ENCODE measurements at places on chromosomes 2 and 18.
A peak's percentile ranks its signal among the peaks of the same experiment; 100 is the strongest.

DNA sequence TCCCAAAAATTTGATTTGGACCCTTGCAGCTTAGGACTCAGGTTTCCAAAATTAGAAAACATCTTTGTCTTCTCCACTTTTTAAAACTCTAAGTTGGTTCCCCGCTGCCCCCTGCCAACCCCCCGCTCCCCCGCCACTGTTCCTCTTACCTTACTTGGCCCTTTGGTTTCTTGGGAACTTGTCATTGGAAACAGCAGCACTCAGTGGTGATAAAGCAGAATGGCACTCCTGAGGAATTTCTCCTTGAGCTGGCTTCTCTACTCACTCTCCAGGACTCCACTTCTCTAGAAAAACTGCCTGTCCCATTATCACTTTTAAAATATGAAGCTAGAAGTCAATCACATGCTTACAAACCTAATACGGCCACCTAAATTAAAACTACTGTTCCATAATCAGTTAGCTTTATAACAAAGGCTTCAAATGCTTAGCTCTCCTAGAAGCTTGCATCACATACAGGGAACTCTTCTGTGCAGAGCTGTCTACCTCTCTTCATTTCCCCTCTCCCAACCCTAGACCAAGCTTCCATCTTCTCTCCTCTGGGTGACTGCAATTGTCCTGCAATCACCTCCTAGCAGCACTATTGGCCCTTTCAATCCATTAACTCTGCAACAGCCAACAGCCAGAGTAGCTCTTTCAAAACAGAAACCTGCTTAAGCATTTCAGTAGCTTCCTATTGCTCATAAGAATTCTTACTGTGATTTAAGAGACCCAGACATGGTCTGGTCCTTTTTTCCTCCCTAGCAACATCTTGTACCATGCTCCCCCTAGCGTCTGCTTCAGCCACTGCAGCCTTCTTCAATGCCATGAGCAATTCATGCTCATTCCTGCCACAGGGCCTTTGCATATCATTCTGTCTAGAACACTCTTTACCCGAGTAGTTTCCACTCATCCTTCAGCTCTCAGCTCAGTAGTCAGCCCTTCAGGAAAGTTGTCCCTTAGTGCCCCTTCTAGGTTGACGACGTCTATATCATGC, 15.2 kb upstream of the PLEKHM3 start:
- peak; percentile 72 for DNase-seq

GRCh38 chr18:38198956-38199355, 633.4 kb upstream of the CELF4 start:
- DNase-seq = no peak

DNA sequence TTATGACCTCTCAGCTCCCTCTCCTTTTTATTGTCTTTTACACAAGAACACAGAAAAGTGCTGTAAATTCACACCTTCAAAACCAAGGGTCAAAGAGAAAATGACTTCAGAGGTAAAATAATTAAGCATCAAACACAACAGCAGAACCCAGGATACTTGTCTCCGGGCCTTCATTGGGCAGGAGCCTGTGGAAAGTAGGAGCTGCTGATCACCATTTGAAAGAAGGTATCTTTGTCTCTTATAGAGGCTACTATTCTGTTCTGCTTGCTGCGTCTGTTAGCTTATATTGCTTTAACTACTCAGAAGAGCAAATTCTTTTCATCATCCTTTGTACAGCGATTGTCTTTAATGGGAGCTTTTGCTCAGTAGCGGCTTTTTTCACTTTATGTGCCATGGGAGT, 261.1 kb downstream of the PTGR3 start:
- DNase-seq = no peak

GRCh38 chr2:38419499-38419898, 42.4 kb upstream of the ATL2 start:
- DNase-seq = no peak

GRCh38 chr18:46660957-46661749, 4.1 kb upstream of the LOXHD1 start:
- DNase-seq = peak; percentile 10

DNA sequence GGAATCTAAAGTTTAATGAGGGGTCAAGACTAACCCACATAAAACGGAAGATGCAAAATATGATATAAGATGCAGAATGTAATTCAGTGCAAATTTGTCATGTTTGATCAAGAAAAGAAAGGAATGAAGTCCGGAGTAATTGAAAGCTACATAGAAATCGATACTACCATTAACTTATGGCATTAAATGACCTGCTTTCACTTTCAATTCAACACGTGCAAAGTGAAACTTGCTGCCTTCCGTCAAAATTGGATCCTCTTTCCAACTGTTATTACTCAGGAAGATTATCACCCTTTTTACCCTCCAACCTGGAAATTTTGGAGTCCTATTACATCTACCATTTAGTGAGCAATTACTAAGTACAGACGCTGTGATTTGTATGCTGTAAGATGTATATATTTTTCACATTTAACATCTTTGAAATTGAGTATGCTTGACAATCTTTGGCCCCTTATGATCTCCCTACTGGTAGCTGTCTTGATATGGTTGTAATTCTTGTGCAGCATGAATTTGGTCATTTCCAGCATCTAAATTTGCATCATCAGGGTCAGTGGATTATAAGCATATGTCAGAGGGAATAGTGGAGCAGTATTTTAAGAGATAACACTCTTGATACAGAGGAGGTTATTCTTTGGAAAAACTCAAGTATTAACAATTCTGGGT, 18.6 kb downstream of the UNC80 start:
- DNase-seq = no peak

- peak; percentile 58 for DNase-seq
Observed at GRCh38 chr18:38695559-38696280, 1130.1 kb upstream of the CELF4 start.

- DNase-seq = no peak
Observed at GRCh38 chr18:29307231-29307630, 1130.3 kb upstream of the CDH2 start.

GRCh38 chr2:101574622-101575021, 99.7 kb upstream of the RFX8 start:
- no peak for DNase-seq

- DNase-seq = no peak
Observed at GRCh38 chr2:113070606-113070975, 2.8 kb downstream of the IL1F10 start.

- DNase-seq = no peak
Observed at GRCh38 chr2:3171564-3172264, 205.9 kb downstream of the EIPR1 start.

- DNase-seq = no peak
Observed at GRCh38 chr2:236819275-236820002, 249.8 kb downstream of the ACKR3 start.

DNA sequence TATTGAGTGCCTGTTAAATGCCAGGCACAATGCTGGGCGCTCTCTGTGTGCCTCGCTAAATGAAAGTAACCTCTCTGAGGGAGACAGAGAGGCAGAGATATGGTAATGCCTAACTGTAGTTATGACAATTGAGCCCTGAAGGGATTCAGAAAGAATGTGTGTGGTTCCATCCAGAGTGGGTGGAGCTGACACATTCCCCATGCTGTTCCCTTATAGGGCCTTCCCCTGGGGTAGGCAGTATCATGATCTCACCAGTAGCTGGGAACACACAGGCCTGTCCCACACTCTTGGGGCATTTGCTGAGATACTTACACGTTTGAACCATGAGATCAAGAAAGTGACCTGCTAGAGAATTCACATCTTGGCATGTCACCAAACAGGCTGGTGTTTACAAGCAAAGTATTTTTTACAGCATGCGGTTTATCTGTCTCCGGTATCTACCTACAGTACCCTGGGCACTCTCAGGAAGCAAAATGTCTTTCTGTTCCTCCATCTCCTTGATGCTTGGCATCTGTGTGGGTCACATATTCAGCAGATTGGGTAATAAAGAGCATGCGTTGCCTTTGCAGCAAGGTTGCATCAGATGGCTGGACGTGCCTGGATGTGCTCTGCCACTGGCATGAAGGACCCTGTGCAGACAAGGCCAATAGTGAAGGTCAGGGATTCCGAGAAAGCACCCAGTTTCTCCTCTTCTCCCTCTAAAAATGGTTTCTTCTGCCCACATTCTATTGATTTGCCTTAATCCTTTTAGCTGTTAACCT, 9.4 kb downstream of the CTIF start:
- peak; percentile 91 for DNase-seq

GRCh38 chr2:219810895-219811294, 183.5 kb downstream of the SLC4A3 start:
- no peak for DNase-seq

DNA sequence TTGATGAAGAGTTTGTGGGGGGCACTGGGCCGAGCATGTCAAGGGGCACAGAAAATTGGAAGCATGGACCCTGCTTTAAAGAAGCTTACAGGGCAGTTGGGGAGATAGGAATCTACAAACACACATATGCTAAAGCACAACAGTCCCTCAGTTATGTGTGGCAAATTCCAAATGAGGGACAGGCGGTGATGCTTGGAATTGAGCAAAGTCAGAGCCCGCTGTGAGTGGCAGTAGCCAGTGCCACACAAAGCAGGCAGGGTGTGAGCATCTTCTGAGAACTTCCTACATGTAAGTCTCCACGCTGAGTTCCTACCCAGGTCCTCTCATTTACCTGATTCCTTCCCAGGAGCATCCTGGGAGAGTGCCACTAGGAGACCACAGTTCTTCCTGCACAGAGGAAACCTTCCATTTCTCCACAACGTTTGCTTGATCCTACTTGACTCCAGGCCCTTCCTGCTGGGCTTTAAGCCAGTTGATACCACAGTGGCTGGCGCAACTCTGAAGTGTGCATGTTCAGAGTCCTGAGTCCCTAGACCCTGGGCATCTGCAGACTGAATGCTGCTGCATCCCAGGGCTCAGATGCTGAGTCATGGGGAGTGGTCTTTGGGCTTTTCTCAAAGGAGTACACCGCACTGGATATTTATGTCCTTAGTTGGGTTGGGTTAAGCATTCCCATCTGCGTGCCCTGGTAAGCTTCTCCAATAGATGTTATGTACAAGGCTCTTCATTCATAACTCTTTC, 287.3 kb upstream of the REV1 start:
- DNase-seq = peak; percentile 51

DNA sequence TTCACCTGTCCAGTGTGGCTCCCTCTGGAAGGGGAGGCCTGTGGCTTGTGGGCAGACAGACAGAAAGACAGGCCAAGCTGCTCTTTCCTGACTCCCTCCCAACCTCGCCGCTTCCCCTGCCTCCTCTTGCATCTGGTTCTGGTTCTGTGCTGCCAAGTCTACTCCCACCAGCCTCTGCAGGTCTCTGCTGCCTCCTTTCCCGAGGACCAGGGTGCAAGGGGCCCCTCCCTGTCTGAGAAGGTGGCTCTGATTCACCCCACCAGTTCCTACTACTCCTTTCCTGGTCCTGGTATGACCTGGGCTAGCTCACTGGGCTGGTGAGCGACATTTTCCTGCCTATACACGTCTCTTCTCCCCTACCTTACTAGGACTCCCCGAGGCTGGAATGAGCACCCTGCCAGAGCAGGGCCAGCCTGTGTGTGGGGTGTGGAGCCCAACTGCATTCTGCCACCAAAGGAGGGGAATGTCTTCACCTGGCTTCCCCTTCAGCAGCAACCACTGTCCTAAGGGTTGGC, 238.5 kb downstream of the CELF4 start:
- DNase-seq = no peak

- DNase-seq = no peak
Observed at GRCh38 chr2:241490825-241491506, 17.4 kb downstream of the STK25 start.

- no peak for DNase-seq
Observed at GRCh38 chr2:152566728-152567069, 150.6 kb downstream of the PRPF40A start.

DNA sequence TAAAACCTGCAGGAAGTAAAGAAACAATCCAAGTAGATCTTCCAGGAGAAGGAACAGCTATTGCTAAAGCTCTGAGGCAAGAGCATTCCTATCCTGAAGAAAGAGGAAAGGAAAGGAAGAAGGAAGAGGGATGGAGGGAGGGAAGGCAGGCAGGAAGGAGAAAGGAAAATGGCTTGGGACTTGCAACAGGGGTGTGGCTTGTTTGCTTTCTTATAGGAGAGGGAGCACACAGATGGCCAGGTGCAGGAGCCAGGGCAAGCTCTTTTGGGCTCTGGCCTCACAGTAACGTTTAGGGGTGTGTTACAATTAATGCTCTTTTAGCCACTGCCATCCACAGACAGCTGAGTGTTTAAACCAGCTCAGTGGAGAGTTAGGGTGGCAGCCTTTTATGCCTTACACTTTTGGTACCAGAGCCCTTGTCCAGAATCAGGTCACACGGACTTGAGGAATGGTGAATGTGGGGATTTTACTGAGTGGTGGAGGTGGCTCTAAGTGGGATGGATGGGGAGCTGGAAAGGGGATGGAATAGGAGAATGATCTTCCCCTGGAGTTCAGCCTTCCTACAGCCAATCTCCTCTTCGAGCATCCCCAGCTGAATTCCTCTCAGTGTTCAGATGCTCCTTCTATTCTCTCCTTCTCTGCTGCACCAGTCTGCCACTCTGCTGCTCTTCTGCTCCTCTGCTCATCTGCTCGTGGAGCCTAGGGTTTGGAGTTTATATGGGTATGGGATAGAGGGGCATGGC, 108.7 kb upstream of the SLC39A10 start:
- no peak for DNase-seq

- no peak for DNase-seq
Observed at GRCh38 chr2:59935005-59935404, 618.4 kb downstream of the BCL11A start.

DNA sequence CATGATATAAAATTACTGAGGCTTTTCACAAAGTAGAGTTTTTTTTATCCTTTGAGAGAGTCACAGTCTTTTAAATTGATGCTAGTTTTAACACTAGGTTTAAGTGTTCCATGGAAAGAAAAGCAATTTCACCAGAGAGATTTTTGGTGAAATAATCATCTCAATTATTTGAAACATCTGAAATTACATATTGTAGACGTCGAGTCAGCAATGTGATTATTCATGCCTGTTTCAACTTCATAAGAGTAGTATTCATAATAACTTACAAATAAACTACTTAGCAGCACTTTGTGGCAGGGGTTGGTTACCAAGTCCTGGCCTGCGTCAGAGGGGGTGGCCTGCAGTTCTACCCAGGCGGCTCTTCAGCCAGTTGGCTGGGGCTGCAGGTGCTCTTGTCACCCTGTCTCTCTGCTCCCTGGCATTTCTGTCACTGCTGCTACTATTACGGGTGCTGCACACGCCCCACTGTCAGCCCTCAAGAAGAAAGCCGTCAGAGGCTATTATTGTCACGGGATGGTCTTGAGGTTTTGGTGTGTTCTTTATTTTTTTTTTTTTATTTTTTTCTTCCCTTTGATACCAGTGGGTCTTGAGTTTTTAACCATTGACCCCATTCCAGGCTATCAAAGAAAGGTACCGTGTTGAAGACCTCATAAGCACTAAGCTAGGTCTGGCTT, 50.4 kb downstream of the MALT1 start:
- peak; percentile 50 for DNase-seq

GRCh38 chr2:134334542-134335353, 80.9 kb downstream of the MGAT5 start:
- no peak for DNase-seq

GRCh38 chr2:237874585-237875161, 15.2 kb downstream of the RAMP1 start:
- DNase-seq = peak; percentile 53

GRCh38 chr2:230908595-230909191, 16.3 kb downstream of the GPR55 start:
- DNase-seq = peak; percentile 77

GRCh38 chr2:225122583-225123486, 80.6 kb upstream of the DOCK10 start:
- DNase-seq = no peak
